ENCODE measurements at places on chromosomes 3 and 15. TPM values are rescaled to one million over a fixed set of nuclear protein-coding genes. Genes with fewer than 3 reads are reported as not detected.

Gene FOXL2
- polyA plus RNA-seq = not detected

Gene CCDC191
- 2.9 TPM for polyA plus RNA-seq

DNA sequence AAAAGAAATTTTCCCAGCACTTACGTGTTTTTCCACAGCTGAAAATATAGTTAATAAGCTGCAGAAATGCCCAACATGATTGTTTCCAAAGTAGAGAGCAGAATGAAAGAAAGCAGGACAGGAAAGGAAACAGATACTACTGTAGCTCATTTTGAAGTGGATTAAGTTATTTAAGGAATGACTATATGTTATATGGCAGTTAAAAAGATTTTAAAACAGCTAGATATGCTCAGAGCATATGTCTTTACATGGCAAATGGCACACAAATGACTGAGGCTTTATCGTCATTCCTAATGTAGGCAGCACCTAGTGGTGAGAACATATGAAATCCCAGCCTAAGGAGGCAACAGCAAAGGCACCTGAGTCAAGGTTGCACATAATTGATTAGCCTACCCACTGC, 106.6 kb upstream of the SEMA6D start:
- no peak overlapping the region for H3K4me3 ChIP-seq
- H3K4me1 ChIP-seq = no peaks in the 10 kb centered on the region
- H3K36me3 ChIP-seq = no peaks in the 10 kb centered on the region

DNA sequence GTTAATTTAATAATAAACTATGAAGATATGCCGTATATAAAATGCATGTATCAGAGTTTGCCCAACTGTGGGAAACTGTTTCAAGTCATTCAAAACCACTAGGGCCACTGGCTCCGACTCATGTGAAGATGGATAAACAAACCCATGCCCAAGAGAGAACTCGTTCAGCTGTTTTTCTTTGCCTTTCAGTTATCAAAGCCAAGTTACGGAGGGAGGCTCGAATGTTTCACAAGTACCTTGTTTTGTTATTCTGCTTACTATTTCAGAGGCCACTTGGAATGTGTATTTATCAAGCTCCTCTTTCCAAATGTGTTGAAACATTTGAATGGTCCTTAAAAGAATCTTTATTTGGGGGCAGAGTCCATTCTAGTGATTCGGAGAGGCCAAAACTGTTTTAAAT, 82.1 kb downstream of the DUT start:
- no peak overlapping the region for H3K4me3 ChIP-seq
- no peaks in the 10 kb centered on the region for H3K27me3 ChIP-seq
- no peaks in the 10 kb centered on the region for H3K36me3 ChIP-seq
- DNase-seq = no peak

DNA sequence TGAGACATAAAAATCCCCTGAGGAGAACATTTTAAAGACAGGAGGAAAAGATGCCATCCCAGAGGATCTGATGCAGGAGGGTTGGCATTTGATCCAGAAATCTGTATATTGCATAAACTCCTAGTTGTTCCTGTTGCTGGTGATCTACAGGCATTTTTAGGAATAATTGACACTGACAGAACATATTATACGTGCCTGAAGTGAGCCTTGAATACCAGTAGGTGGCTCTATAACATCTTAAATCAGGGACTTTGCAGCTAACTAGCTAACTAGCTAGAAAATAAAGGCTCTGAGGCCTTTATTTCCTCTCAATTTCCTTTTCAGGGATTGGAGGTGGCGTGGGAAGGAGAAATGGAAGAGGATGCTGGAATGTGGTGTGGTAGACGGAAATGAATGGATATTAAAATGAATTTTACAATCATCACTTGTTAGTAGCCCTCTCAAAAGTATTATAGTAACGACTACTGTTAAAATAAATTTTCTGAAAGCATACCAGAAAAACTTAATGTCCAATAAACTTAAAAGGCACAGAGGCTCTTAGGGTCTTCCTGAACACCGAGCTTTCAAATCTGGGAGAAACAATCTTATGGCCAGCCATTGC, 73.8 kb upstream of the ZBED2 start:
- no peaks in the 10 kb centered on the region for H3K27me3 ChIP-seq
- H3K4me3 ChIP-seq = no peak overlapping the region
- no peaks in the 10 kb centered on the region for H3K4me1 ChIP-seq
- H3K36me3 ChIP-seq = no peaks in the 10 kb centered on the region

- peaks cover 20% of the 10 kb centered on the region for H3K36me3 ChIP-seq
- H3K4me3 ChIP-seq = no peak overlapping the region
- H3K27me3 ChIP-seq = no peaks in the 10 kb centered on the region
- H3K27ac ChIP-seq = no peak overlapping the region
- no peak for DNase-seq
- no peaks in the 10 kb centered on the region for H3K4me1 ChIP-seq
Measured at GRCh38 chr15:77112838-77113504, 42.1 kb upstream of the TSPAN3 start.

DNA sequence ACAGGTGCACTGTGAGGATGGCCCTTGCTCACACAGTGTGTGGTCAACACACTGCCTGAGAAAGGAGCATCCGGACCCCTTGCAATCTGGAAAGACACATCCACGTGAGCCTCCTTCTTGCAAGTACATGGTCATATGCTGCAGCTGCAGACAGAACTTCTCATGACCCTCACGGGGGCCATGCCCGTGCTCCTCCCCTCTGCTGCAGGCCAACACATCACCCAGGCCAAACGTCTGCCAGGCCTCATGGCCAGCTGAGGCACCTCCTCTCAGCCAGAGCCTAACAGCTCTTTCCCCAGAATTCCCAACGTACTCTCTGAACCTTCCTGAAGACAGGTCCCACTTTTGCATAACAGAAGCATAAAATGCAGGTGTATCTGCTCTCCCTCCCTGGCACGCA, 25.3 kb downstream of the SLC41A3 start:
- no peak overlapping the region for H3K4me3 ChIP-seq
- H3K27me3 ChIP-seq = no peaks in the 10 kb centered on the region
- H3K36me3 ChIP-seq = peaks cover 3% of the 10 kb centered on the region
- no peaks in the 10 kb centered on the region for H3K4me1 ChIP-seq
- DNase-seq = no peak

GRCh38 chr3:60497902-60498301, 753.4 kb downstream of the FHIT start:
- H3K4me1 ChIP-seq = no peaks in the 10 kb centered on the region
- no peak for DNase-seq
- H3K4me3 ChIP-seq = no peak overlapping the region
- no peaks in the 10 kb centered on the region for H3K27me3 ChIP-seq
- no peaks in the 10 kb centered on the region for H3K36me3 ChIP-seq

GRCh38 chr15:26015516-26016075, 152.5 kb upstream of the ATP10A start:
- no peak overlapping the region for H3K27ac ChIP-seq
- DNase-seq = no peak
- H3K27me3 ChIP-seq = no peaks in the 10 kb centered on the region
- H3K4me1 ChIP-seq = no peaks in the 10 kb centered on the region
